Suppressor macrophage treated with lipopolysaccharide for 1 hour (primary cell): ENCODE measurements at places on chromosomes 1 and 21.

GRCh38 chr1:41418857-41419583, 57.8 kb downstream of the FOXO6 start:
- DNase-seq, result peak; percentile 44

DNA sequence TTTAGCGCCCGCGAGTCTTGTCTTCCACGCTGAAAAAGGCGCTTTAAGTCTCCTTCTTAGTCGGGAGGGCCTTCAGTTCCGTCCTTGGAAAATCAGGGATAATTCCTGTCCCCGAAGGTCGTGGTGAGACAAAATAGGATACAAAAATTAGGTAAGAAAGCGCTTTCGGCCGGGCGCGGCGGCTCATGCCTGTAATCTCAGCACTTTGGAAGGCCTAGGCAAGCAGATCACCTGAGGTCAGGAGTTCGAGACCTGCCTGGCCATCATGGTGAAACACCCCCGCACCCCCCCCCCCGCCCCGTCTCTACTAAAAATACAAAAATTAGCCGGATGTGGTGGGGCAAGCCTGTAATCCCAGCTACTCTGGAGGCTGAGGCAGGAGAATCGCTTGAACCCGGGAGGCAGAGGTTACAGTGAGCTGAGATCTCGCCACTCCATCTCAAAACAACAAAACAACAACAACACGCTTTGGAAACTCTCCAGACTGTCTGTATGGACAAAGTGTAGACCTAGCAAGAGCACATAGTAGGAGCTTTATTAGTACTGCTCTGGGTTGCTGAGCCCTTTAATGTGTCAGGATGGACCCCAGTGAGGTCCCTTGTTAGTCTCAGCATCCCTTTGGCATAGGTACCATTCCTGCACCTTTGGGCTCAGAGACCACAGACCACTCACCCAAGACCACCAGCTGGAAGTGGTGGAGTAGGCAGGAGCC, 790 bp upstream of the TMEM54 start:
- no peak for DNase-seq

DNA sequence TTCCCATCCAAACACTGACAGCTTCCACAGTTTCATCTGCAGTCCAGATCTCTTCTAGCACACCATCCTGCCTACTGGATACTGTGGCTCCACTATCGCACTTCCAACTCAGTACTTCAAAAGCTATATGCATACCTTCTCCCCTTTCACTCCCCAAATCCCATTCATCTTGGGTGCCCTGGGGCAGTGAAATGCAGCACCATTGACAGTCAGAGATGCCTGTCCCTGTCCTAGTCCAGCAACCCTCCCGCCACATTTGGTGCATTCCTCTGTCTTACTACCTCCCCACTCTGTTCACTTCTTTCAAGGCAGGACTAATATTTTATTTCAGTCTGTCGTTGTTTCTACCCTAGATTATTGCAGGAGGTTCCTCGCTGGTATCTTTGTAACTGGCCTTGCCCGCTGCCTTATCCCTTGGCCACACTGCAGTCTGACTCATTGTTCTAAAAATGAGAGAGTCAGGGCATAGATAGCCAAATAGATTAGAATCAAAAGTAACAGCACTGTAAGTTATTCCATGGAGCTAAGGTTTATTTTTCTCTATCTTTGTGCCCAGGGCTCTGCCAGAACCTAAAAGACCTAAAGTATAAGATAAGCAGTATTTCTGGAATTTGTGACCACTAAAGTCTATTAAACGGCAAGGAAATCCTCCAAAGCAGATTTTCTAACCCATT, 96.7 kb downstream of the ESRRG start:
- no peak for DNase-seq

DNA sequence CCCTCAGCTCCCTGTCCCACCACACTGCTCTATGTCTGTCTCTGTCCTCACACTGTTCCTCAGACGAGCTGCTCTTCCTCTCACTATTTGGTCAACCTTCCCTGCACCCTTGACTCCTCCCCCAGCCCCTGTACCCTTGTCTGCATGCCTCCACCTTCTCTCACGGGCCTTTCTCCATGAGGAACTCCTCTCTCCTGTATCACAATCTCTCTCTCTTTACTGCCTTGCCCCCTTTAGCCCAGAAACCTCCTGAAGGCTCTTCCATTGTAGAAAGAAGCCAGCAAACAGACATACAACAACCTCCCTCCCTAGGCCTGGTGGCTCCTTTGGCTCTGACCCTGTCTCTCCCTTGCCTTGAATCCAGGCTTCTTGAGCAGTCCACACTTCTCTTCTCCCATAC, 251.6 kb upstream of the CSF3R start:
- no peak for DNase-seq

GRCh38 chr21:26116456-26117011, 54.0 kb downstream of the APP start:
- no peak for DNase-seq

DNA sequence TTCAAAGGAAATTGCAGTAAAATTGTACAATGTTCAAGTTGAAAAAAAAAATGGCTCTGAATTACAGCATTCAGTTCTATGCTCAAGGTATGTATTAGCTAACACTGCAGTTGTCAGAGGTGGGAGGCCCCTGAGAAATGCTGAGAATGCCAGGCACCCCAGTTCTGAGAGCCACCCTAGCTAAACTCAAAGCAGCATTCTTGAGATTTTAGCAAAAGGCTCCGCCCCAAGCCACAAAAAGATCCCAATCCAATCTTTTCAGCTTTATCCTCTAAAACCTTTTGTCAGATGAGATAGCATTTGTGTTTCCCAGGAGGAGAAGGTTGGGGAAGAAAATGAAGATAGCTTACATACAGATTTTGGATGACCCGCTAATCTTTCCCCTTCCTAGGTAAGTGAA, 68.8 kb downstream of the SMYD2 start:
- no peak for DNase-seq

GRCh38 chr1:204580862-204581261, 64.7 kb downstream of the MDM4 start:
- DNase-seq, result no peak

DNA sequence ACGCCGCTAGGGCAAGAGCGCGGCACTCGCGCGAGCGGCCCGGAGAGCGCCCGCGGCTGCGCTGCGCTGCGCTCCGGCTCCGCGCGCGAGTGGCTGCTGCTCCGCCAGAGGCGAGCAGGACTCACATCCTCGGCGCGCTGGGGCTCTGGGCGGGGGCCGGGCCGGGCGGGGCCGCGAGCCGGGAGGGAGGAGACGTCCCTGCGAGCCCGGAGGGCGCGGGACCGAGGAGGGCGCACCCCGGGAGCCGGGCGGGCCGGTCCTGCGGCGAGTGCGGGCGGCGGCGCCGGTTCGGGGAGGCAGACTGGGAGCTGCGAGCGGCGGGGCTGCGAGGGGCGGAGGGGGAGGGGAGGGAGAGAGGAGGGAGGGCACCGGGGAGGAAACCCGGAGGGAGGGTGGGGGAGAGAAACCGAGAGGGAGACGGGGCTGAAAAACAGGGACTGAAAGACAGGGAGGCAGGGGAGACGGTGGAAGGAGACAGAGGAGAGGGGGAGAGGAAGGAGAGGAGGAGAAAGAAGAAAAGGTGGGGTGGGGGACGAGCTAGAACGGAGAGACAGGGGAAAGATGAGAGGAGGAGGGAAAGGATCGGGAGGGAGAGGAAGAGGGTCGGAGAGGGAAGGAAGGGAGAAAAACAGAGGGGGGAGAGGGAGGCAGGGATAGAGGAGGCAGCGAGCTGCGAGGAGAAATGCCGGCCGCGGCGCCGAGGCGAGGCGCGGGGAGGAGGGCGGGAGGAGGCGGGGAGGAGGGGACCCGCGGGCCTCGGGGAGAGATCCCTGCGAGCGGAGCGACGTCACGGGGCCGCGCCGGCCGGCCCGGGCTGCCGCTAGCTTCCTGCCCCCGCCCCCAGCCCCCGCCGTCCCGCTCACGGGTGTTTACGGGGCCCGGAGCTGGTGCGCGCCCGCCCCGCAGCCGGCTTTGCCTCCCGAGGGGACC, at the start of gene CAMK2N1:
TSS of gene CAMK2N1 (minus strand) at position 684 of the 930 bp plus-strand sequence. CDS start 831 bp downstream, outside the sequence.
- peak; percentile 22 for DNase-seq

DNA sequence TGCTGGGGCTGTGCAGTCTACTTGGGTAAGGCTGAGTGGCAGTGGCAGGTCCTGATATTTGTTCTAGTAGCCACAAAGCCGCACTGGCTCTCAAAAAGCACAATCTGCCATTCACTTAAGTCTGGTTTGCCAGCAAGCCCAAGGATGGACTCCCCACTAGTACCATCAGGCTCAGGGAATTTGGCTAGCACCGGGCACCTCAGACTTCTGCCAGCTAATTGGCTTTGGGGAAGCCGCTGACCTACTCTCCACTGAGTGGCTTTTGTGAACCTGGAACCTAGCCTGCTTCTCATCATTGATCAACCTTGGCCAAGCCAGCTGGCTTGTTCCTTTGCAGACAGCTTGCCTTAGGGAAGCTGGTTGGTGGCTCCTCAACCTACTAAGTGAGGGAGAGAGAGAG, 83.1 kb downstream of the ESRRG start:
- DNase-seq, result no peak

DNA sequence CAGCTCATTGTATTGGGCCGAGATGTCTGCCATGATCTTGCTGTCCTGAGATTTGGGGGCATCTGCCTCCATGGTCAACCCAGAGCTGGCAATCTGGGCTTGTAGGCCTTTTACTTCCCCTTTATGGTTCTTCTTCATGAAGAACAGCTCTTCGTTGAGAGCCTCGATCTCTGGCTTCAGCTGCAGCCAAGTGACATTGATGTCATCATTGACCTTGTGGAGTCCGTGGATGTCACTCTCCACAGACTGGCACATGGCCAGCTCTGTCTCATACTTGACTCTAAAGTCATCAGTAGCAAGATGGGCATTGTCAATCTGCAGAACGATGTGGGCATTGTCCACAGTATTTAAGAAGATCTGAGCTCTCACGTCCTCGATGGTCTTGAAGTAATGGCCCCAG, 29.2 kb downstream of the RAP1A start:
- peak; percentile 51 for DNase-seq

DNA sequence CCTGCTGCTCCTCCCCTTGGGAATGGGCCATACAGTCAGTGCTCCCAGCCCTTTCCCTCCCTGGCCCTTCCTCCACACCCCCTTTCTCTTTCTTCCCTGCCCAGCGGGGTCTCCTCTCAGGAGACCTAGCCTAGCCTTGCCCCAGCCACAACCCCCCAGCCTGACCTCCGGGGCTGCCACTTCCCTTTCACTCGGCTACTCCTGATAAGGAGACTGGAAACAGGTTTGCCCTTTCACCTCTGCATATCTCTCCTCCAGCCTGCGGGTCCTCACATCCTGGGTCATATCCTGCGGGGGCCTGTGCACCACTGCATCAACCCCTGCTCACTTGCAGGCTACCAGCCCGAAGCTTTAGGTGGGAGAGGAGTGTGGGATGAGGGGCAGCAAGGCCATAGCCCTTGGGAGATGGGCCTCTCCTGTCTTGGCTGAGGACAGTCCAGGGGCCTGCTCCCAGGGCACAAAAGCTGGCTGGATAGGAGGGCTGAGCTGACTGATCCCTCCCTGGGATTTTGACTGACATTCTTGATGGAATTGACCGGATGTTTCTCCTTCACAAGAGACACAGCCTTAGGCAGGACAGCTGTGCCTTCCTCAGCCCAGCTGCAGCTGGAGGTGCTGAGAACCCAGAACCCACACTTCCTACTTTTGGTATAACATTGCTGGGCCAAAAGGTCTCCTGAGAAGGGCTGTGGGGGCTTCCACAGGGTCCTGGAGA, 19.2 kb upstream of the ALX3 start:
- DNase-seq, result no peak

- DNase-seq, result no peak
Measured at GRCh38 chr1:68963353-68963752, 466.5 kb upstream of the DEPDC1 start.

DNA sequence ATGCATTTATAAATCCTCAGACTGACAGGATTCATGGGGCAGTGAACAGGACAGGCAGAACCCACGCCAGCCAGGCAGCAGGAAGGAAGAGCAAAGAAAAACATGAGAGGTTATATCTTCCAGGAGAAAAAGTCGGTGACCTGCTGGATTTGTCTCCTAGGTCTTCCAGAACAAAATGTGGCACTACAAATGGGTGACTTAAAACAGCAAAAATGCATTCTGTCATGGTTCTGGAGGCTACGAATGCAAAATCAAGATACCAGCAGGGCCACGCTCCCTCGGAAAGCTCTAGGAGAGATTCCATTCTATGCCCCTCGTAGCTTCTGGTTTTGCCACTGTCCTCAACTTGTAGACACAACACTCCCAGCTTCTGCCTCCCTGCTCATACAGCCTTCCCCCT, 63.4 kb downstream of the PSMG1 start:
- no peak for DNase-seq

DNA sequence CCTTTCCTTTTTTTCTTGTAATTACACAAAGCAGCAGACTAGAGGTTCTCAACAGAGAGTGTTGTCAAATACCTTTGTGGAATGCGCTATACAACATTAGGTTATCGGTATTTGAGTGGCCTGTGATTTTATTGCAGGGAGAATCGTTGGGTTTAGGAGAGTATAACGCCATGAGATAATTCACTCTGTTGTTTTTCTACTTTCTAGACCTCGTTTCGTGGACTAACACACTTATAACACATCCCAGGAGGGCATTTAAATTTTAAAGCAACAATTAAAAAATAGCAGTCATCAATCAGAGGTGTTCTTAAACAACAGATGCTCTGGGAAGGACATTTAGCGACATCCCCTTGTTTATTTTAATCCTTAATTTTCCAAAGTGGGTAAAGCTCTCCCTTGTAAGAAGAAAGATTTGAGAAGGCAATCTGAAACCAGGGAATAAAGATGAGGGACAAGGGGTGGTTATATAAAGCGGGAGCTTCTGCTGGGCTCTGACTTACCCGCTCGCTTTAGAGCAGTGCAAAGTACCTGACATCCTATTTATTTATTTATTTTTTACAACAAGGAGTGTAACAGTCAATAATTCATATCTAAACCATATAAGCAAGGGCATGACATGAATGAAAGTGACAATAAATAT, 4.9 kb downstream of the PBX1 start:
- DNase-seq, result no peak

GRCh38 chr1:171869097-171869496, 27.8 kb downstream of the DNM3 start:
- DNase-seq, result no peak

- peak; percentile 90 for DNase-seq
Measured at GRCh38 chr1:235954306-235955283, 87.9 kb upstream of the LYST start.

- DNase-seq, result no peak
Measured at GRCh38 chr1:232380596-232380995, 249.3 kb downstream of the SIPA1L2 start.

- no peak for DNase-seq
Measured at GRCh38 chr1:179127163-179127895, 45.5 kb downstream of the TOR3A start.

GRCh38 chr1:155279268-155279667, 2.0 kb downstream of the HCN3 start:
- DNase-seq, result no peak

DNA sequence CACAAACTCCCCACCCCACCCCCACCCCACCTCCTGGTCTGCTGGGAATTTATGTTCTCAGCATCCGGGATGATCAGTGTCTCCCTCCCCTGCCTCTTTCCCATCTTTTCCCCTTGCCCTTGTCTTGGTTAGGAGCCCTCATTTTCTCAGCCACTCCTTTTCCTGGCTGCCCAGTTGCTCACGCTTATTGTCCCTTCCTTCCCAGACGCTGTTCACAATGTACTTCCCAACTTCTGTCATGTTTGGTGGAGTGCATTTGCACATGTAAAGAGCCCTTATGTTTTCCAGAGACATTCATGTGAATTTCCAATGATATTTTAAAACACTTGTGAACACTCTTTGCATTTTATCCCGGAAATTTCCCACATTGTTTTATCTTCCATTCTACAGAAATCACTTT, 192.1 kb downstream of the RHOU start:
- DNase-seq, result no peak
